Esophagus muscularis mucosa (tissue), 4 donors: ENCODE measurements at places on chromosomes 2 and 18. TPM values are rescaled to one million over a fixed set of nuclear protein-coding genes. Genes with fewer than 3 reads are reported as not detected.

GRCh38 chr2:8676191-8676920 is 5.5 kb upstream of the ID2 start:
- DNase-seq, result peak; percentile 97

- no peak for DNase-seq
Measured at GRCh38 chr18:42404151-42404550, 449.1 kb downstream of the PIK3C3 start.

DNA sequence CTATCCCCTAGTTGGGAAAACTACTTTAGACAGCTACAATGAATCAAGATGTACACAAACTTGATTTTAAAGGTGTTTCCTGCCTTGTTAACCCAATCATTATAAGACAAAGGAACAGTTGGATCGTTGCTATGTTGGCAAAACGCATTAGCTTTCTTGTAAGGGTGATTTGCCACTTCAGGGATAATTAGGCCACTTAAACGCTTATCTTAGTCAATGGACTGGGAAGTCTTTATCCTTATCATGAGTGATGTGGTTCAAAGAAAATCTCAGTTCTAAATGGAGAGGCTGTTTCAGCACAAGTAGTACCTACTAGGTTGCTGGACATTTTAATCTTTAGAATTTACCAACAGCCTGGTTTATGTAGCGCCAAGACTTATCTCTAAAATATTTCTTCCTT is 406.1 kb upstream of the MEX3C start:
- DNase-seq, result no peak

GRCh38 chr2:151849413-151850010 is 21.3 kb upstream of the ARL5A start:
- DNase-seq, result no peak

- no peak for DNase-seq
Measured at GRCh38 chr18:62807396-62807795, 92.1 kb downstream of the PHLPP1 start.

TMEM178A gene
- total RNA-seq, result 2.2 TPM

COL5A2 gene
- total RNA-seq, result 66.9 TPM

DNA sequence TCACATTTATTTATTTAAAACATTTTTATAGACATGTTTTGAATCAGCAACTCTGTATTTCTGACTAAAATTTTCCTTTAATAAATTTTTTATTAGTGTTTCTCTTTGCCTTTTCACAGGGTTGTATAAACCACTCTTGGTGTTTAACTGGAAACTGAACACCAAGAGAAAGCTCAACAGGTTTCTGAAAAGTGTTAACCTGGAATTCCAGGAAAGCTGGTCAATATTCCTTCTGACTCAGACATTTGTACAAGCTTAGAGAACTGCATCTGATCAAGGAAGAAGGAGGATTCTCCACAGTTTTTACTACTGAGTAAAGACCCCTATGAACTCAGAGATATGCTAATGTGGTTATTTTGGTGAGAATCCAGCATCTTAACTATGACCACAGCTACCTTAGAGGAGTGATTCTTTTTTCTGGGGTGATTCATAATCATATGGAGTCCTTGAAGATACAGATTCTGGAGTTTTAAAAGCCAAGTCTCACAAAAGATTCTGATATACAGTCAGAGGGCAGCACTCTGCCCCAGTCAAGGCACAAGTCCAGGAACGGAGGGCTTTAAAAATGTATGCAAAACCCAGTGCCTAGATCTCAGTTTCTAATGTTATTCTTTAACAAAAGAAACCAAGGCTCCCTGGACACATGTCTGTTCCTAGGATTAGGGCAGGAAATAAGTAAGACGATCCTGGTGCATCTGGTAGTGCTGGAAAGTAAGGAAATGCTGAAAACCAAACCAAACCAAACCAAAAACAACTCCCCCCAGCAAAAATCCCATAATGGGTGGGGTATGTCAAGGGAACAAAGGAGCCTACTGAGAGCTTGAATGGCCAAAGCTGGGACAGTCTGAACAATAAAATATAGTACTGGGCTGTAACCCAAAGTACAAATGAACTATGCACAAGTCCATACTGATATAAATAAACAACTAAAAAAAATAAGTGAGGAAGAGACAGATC is 85.1 kb upstream of the FZD5 start:
- DNase-seq, result no peak
